GM23248 (cell line): ENCODE measurements at places on chromosomes 16 and 17.

DNA sequence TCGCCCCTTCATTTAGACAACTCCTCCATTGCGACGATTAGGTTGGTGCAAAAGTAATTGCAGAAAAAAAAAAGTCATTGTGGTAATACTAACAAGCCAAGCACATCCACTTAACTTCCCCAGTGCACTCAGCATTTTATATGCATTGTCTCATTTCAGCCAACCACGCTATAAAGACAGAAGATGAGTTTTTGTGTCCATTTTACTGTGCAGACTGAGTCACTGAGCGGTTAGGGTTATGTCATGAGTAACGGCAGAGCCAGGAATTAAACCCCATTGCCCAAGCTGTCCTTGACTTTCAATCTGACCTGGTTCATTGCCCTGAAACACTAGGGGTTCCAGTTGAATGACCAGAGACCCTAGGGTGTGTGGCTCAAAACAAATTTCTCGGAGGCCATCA is 218.7 kb downstream of the XYLT1 start:
- H3K4me1 ChIP-seq: no peaks in the 10 kb centered on the region
- H3K27ac ChIP-seq: no peak overlapping the region
- H3K27me3 ChIP-seq: no peaks in the 10 kb centered on the region
- H3K36me3 ChIP-seq: peaks cover 3% of the 10 kb centered on the region; the same call in 1 of the 2 replicates
- peak; percentile 25 for DNase-seq

GRCh38 chr17:60699090-60699489 is 21.4 kb downstream of the BCAS3 start:
- DNase-seq: no peak
- no peaks in the 10 kb centered on the region for H3K27me3 ChIP-seq
- no peaks in the 10 kb centered on the region; the same call in 1 of the 2 replicates for H3K36me3 ChIP-seq

GRCh38 chr17:74957935-74958740 is 14.4 kb downstream of the HID1 start:
- peak; percentile 56 for DNase-seq
- H3K36me3 ChIP-seq: no peaks in the 10 kb centered on the region
- H3K4me3 ChIP-seq: no peak overlapping the region
- H3K4me1 ChIP-seq: no peaks in the 10 kb centered on the region
- H3K27ac ChIP-seq: no peak overlapping the region

GRCh38 chr16:65876056-65876408 is 490.5 kb upstream of the CDH5 start:
- DNase-seq: peak; percentile 84
- H3K27me3 ChIP-seq: no peaks in the 10 kb centered on the region
- H3K4me3 ChIP-seq: no peak overlapping the region
- H3K4me1 ChIP-seq: peaks cover 17% of the 10 kb centered on the region
- H3K27ac ChIP-seq: peak overlapping the region; percentile 58

GRCh38 chr17:69500911-69501429 is 86.5 kb downstream of the MAP2K6 start:
- no peak overlapping the region for H3K27ac ChIP-seq
- H3K4me1 ChIP-seq: peaks cover 19% of the 10 kb centered on the region
- H3K27me3 ChIP-seq: no peaks in the 10 kb centered on the region
- H3K36me3 ChIP-seq: no peaks in the 10 kb centered on the region
- no peak overlapping the region for H3K4me3 ChIP-seq

DNA sequence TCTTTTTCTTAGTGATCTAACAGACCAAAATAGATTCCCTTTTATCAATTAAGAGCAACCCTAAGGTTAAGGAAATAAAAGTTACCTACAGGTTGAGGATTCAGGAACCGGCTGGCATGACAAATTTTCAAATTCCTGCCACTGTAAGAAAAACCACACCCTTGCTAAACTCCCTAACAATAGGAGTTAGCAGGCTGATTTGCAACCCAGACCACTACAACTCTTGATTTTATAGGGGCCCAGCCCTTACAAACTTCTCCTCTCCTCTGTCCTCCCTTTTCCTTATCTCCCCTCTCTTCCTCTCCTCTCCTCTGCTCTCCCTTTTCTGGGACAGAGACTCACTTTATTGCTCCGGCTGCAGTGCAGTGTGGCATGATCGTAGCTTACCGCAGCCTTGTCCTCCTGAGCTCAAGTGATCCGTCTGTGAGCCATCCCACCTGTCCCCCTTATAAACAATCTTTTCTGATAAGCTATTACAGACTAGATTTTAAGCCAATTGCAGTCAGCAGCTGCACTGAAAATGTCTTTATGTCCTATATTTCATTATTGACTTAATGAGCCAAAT is 418.9 kb downstream of the CDH8 start:
- no peaks in the 10 kb centered on the region for H3K27me3 ChIP-seq
- DNase-seq: no peak
- H3K4me1 ChIP-seq: no peaks in the 10 kb centered on the region
- H3K36me3 ChIP-seq: no peaks in the 10 kb centered on the region
- H3K27ac ChIP-seq: no peak overlapping the region
- no peak overlapping the region for H3K4me3 ChIP-seq

DNA sequence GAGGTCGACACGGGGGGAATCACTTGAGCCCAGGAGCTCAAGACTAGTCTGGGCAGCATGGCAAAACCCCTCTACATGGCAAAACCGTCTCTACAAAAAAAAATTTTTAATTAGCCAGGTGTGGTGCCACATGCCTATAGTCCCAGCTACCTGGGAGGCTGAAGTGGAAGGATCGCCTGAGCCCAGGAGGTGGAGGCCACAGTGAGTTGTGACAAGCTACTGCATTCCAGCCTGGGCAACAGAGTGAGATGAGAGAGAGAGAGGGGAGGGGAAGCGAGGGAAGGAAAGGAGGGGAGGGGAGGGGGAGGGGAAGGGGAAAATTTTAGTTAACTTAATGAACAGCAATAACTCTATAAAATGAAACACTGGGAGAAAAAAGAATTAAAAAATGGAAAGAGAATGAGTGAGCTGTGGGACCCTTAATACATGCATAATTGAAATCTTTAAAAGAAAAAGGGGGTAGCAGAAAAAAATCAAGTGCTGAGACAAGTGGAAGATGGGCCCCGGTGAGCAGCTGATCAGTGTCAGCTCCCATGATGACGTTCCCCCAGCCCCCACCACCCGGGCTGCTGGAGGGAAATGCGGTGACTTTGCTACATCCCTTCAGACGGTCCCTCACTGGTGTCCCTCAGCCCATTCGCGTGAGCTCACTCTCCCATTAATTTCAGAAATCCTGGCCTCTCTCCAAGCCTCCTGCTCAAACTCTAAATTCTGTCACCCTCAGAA is 2.7 kb downstream of the ASGR2 start:
- no peak overlapping the region for H3K4me3 ChIP-seq
- peak; percentile 14 for DNase-seq
- no peaks in the 10 kb centered on the region for H3K4me1 ChIP-seq
- no peaks in the 10 kb centered on the region for H3K36me3 ChIP-seq
- no peak overlapping the region for H3K27ac ChIP-seq
- peaks cover 15% of the 10 kb centered on the region for H3K27me3 ChIP-seq

GRCh38 chr16:1137604-1138003 is 15.3 kb upstream of the CACNA1H start:
- DNase-seq: no peak
- H3K4me3 ChIP-seq: no peak overlapping the region
- no peaks in the 10 kb centered on the region for H3K36me3 ChIP-seq
- H3K27ac ChIP-seq: no peak overlapping the region
- H3K4me1 ChIP-seq: no peaks in the 10 kb centered on the region
- H3K27me3 ChIP-seq: peaks cover 14% of the 10 kb centered on the region; the same call in 1 of the 2 replicates

DNA sequence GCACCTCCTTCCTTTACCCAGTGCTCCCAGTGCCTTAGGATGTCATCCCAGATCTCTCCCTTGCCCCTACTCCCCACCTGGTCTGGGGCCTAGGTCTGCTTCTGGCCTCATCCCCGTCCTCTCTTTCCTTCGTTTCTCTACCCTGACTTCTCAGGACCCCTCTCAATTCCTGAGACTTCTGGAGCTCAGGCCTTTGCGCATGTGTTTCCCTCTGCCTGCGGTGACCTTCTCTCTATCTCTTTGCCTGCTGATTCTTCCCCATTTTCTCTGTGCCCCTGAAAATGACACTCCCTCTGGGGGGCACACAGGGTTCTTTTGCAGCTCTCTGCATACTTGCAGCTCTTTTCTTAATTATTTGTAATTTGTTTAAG is 13.5 kb downstream of the ADORA2B start:
- peaks cover 27% of the 10 kb centered on the region for H3K4me1 ChIP-seq
- peak overlapping the region; percentile 37 for H3K4me3 ChIP-seq
- no peak for DNase-seq
- no peaks in the 10 kb centered on the region for H3K27me3 ChIP-seq
- H3K36me3 ChIP-seq: no peaks in the 10 kb centered on the region

- no peak for DNase-seq
- no peak overlapping the region for H3K4me3 ChIP-seq
- H3K27ac ChIP-seq: no peak overlapping the region
- no peaks in the 10 kb centered on the region for H3K4me1 ChIP-seq
- no peaks in the 10 kb centered on the region for H3K36me3 ChIP-seq
Observed at GRCh38 chr16:9741776-9742175, 440.5 kb downstream of the GRIN2A start.

DNA sequence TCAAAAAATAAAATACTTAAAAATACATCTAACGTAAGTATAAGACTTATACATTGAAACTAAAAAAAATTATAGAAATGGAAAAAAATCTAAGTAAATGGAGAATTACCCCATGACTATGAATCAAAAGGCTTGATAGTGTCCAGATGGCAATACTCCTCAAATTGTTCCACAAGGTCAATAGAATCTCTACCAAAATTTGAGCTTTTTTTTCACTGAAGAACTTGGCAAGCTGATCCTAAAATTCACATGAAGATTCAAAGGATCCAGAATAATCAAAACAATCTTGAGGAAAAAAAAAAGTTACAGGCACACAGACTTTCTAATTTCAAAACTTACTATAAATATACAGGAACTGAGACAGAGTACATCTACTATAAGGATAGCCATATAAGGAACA is 448.4 kb upstream of the CDH11 start:
- H3K36me3 ChIP-seq: no peaks in the 10 kb centered on the region
- H3K4me3 ChIP-seq: no peak overlapping the region
- no peak for DNase-seq
- no peak overlapping the region for H3K27ac ChIP-seq
- no peaks in the 10 kb centered on the region for H3K27me3 ChIP-seq

- H3K27ac ChIP-seq: no peak within 1 kb of the TSS
- no peaks in the 10 kb centered on the region for H3K4me1 ChIP-seq
- no peaks in the 10 kb centered on the region for H3K27me3 ChIP-seq
- H3K36me3 ChIP-seq: no peaks in the 10 kb centered on the region
Observed at GRCh38 chr16:28596840-28597691, at the start of gene SULT1A2. Gene SULT1A2 (minus strand): TSS chr16:28597050. CDS start chr16:28595930, 1,120 bp downstream.

DNA sequence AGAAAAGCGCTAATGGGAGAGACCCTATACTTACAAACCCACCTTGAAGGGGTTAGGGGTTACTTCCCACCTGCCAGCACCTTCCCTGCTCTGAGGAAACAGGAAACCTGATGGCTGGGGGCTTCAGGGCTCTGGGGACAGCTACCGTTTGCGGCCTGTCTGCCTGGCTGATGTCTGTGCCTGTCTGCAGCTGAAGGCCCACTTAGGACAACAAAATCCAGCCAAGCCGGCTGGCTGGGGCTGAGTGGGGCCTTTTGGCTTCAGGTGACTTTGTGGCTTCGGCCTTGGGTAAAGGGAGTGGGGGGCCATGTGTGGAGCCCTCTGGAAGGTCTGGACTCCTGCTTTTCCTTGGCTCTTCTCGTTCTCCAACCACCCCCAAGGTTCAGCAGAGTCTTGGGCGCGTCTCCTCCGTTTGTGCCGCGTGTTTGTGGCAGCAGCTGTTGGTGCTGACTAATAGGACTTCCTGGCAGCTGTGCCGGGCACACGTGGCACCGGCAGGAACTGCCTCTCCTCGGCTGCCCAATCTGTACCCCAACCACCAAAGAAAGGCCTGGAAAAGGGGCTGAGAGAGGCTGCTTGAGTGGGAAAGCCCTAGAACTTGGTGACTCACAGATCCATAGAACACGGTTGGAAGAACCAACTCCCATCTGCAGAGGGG is 186.7 kb downstream of the MSI2 start:
- no peak overlapping the region for H3K27ac ChIP-seq
- H3K4me3 ChIP-seq: no peak overlapping the region
- DNase-seq: peak; percentile 62

GRCh38 chr17:57530508-57530907 is 214.6 kb downstream of the CCDC182 start:
- peak; percentile 11 for DNase-seq
- no peak overlapping the region for H3K4me3 ChIP-seq
- no peaks in the 10 kb centered on the region for H3K27me3 ChIP-seq
- H3K27ac ChIP-seq: no peak overlapping the region
- H3K4me1 ChIP-seq: peaks cover 15% of the 10 kb centered on the region

DNA sequence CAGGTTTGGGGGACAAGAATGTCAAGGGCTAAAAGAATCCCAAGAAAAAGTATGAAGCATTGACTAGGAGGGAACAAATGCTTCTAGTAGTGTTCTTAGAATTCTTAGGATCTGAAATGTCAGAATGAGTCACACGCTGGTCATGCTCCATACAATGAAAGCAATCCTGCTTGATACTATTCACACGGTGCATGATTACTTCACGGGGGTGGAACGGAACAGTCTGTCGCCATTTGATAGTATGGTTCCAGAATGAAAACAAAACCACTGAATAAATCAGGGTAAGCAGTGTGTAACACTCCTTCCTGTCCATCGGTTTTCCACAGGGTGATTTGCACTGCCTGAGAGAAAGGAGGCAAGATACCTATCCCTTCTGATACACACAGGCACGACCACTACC is 22.9 kb upstream of the YWHAE start:
- H3K27ac ChIP-seq: peak overlapping the region; percentile 84
- peaks cover 28% of the 10 kb centered on the region for H3K36me3 ChIP-seq
- H3K4me1 ChIP-seq: peaks cover 27% of the 10 kb centered on the region
- DNase-seq: peak; percentile 98
- peak overlapping the region; percentile 42 for H3K4me3 ChIP-seq

DNA sequence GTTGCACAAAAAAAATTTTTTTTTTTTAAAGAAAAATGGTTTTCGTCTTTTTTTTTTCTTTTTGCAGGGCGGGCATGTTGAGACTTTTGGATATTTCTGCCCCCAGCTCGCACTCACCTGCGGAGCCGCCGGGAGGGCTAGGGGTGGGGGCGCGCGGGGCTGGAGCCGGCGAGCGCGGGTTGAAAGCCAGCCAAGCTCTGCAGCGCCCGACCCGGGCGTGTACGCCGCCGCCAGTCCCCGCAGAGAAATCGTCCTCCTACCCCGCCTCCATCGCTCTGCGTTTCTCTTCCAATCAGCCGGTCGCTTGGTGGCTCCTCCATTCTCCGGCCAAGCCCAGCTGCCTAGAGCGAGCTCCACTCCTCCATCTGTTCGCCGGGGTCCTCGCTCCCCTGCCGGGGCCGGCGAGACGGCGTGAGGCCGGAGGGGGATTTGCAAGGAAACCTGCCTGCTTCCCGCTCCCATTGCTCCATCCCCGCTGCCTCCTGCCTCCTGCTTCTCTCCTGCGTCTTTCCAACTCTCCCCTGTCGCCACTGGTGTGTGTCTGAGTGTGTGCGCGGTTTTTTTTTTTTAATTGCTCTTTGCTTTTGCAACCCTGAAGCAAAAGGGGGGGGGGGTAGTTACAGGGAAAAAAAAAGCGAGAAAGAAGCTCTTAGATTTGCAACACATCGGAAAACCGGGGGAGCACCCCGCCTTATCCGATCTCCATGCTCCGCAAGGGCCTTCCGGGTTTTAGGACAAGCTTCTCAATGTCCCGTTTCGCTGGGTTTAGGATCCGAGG is 1.8 kb upstream of the UBTF start:
- 0 out of 2 replicates have a peak, but pooled peaks cover 2% of the 10 kb centered on the region for H3K36me3 ChIP-seq
- peak overlapping the region; percentile 85 for H3K4me3 ChIP-seq
- peak overlapping the region; percentile 85 for H3K27ac ChIP-seq
- peak; percentile 90 for DNase-seq
- H3K27me3 ChIP-seq: no peaks in the 10 kb centered on the region
- peaks cover 27% of the 10 kb centered on the region for H3K4me1 ChIP-seq
